Activated CD4-positive, alpha-beta T cell treated with anti-CD3 and anti-CD28 coated beads, Interleukin-2, amount 50 U/mL, for 48 hours (primary cell): ENCODE measurements at places on chromosomes 1 and 21.

- no peak for DNase-seq
Observed at GRCh38 chr1:1956101-1956500, 37.0 kb upstream of the TMEM52 start.

GRCh38 chr1:26999440-26999987 is 6.0 kb downstream of the TRNP1 start:
- no peak for DNase-seq

DNA sequence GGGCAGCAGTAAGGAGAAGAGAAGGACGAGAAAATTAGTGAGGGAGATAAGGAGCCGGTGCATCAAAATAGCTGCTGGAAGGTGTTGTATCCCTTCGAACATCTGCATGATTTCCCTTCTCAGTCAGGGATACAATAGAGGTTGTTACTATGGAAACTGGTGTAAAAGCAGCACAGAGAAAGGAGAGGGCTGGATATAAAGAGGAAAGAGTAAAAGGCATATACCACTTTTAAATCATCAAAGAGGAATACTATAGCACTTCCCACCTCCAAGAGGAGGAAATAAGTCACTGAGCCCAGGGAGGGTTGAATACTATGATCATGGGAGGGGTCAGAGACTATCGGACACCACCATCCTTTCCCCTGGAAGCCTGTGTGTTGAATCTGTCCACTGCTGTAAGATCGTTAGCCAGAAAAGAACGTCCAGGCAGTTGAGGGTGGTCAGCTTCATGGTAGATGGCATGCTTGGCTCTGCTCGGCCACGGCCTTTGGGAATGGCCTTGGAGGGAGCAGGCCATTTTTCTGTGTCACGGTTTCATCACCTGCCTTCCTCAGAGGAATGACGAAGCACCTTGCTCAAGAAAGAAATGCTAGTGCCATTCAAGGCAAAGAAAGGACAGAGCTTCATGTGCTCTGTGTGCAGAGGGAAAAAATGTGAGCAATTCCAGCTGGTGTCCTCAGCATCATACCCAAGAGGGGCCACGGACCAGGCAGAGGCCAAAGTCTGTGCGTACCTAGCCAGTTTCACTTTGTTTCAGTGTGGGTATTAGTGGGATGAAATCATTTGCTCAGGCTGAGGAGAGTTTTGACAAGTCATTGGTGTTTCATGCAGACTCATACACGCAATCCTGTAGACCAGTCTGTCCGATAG is 64.2 kb downstream of the IRF2BP2 start:
- DNase-seq, result no peak

DNA sequence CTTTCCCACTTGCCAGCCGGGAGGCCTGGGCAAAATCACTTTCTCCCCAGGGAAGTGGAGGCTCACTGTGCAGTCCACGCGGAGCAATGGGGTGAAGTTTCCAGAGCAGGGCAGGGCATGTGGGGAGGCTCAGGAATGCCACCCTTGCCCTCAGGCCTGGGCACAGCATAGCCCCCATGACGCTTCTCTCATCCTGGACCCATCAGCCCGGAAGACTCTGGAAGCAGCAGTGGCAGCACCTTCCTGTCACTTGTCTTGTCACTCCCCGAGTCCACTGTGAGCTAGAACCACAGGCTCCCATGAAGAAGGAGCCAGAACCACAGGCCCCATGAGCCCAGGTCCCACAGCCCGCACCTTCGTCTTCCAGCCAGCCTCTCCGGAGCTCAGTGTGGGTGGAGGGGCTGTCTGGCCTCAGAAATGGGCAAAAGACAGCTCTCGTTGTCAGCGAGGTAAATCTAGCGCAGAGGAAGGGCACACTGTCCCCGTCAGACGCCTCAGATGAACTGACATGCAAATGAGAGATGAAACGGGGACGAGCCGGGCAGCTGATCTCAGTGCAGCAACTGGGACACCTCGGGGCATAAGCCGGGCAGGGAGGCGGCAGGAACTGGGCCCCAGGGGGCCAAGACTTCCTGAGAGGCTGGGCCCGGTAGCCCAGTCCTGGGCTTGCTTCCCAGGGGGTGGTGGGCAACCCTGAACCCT is 6.1 kb downstream of the PDE9A start:
- no peak for DNase-seq

GRCh38 chr1:25428475-25429166 is 2.1 kb upstream of the MACO1 start:
- no peak for DNase-seq

- no peak for DNase-seq
Observed at GRCh38 chr21:46357335-46357604, 33.3 kb downstream of the PCNT start.

- no peak for DNase-seq
Observed at GRCh38 chr1:185661971-185662370, 72.2 kb upstream of the HMCN1 start.

DNA sequence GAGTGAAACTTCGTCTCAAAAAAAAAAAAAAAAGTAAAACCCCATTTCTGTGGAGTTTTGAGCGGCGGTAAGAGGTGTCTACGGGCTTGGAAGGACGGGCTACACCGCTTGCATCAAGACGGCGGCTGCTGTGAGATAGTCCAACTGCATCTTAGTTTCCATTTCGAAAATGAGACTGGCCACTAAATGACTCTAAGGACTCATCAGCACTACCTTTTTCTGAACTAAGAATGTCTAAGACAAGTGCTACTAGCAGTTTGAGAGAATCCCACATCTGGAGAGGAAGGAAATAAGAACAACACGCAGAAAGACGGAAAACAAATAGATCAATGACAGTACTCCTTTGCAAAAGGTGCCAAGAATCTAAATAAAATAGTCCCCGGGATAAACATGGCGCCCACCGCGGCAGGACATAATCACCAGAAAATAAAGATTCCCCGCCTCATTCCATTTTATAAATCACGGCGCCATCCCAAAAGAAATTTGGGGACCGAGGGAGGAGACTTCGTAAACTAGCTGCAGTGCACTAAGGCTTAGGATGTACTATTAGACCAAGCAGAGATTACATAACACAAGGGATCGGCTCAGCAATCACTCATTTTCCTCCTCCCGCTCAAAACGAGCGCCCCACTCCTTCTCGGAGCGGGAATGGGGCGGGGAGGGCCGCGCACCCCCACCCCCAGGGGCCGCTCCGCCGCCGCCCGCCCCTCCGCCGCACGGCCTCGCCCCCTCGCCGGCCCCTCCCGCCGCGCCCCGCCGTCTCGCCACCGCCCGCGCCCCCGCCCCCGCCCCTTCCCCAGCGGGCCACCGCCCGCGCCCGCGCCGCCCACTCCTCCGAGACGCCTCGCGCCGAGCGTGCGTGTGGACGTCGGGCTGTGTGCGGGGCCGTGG is 1.1 kb downstream of the POGZ start:
- peak; percentile 57 for DNase-seq

DNA sequence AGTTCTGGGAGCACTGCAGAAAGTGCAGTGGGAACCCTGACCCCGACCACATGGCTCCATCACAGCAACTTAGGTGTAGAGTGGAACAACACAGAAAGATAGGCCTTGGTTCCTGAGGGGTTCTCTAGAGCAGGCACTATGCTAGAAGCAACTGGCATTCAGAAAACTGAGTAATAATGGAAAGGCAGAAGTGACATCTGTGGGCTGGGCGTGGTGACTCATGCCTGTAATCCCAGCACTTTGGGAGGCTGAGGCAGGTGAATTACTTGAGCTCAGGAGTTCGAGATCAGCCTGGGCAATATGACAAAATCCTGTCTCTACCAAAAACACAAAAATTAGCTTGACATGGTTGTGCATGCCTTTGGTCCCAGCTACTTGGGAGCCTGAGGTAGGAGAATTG is 5.3 kb downstream of the MRPS15 start:
- DNase-seq, result peak; percentile 78

- no peak for DNase-seq
Observed at GRCh38 chr1:66751160-66751559, 1.1 kb upstream of the DYNLT5 start.

DNA sequence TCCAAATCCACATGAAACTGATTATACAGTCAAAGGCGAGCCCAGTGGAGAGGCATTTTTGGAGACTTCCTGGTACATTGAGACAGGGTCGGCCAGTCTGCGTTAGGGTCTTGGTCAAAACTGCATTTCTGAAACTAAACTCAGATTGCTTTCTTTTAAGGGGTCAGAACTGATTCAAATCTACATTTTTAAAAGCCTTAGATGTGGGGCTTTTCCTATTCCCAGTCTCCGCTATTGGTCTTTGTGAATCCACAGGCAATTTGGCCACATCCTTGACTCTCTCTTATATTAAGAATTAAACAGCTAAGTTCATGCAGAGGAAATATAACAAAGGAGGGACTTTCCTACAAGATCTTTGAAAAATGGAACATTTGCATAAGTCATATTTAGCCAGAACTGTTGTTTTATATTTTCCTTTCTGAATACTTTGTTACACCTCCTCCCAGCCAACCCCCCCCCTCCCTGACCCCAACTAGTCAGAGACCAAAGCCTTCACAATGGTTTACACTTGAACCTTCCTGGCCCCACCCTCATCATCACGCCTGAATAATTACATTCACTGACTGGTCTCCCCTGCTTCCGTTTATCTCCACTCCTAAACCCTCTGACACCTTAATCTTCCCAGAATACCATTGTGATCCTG is 30.9 kb downstream of the SELL start:
- DNase-seq, result peak; percentile 65

- DNase-seq, result no peak
Observed at GRCh38 chr1:7127322-7128075, 342.2 kb downstream of the CAMTA1 start.

DNA sequence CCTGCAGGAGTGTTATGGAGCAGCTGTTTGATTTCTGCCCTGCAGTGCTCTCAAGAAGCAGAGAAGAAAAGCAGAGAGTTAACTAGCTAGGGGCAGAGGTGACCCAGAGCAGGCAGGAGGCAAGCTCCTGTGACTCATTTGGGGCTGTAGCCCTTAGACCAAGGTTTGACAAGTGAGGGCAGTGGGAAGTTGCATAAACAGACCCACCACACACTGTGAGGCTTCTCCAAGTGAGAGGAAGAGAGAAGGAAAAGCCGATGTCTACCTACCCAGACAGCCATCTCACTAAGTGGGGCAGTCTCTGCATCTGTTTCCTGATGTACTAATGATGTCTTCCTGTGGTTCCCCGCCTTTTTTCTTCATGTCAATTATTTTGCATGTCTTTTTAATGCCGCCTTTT is 159.9 kb upstream of the NR5A2 start:
- DNase-seq, result no peak

DNA sequence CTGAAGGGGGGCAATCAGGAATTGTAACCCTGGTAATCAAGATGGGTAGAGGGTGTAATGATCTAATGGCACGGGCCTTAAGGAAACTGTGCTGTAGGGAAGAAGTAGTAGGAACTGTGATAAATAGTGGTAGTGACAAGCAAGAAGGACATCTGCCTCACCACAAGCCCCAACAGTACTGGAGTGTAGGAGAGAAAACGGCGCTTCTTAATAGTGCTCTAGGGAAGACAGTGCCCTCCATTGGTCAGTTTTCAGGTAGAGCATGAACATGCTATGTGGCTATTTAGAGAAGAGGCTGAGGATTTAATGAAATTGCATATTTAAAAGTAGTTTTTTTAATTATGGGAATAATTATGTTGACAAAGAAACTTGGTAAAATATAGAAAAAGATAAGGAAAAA is 32.2 kb downstream of the SLC30A7 start:
- no peak for DNase-seq

GRCh38 chr1:219273088-219273686 is 99.5 kb downstream of the LYPLAL1 start:
- no peak for DNase-seq

GRCh38 chr21:39007532-39007931 is 175.7 kb downstream of the PSMG1 start:
- DNase-seq, result no peak

- peak; percentile 63 for DNase-seq
Observed at GRCh38 chr1:32215629-32216480, 6.3 kb downstream of the TMEM234 start.

DNA sequence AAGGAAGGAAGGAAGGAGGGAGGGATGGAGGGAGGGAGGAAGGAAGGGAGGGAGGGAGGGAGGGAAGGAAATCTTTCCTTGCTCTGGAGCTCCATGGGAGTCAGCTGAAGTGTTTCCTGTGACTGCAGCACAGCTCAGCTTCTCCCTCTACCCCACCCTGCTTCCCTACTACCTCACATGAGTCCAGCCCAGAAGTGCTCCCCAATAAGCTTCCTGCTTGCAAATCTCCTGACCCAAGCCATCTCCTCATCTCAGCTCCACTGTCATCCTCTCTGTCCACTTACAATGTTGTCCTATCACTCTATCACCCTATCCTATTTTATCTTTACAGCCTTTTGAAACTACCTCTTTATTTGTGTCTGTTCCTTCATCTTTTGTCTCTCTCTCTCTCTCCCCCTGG is 52.9 kb upstream of the SSBP3 start:
- DNase-seq, result no peak

DNA sequence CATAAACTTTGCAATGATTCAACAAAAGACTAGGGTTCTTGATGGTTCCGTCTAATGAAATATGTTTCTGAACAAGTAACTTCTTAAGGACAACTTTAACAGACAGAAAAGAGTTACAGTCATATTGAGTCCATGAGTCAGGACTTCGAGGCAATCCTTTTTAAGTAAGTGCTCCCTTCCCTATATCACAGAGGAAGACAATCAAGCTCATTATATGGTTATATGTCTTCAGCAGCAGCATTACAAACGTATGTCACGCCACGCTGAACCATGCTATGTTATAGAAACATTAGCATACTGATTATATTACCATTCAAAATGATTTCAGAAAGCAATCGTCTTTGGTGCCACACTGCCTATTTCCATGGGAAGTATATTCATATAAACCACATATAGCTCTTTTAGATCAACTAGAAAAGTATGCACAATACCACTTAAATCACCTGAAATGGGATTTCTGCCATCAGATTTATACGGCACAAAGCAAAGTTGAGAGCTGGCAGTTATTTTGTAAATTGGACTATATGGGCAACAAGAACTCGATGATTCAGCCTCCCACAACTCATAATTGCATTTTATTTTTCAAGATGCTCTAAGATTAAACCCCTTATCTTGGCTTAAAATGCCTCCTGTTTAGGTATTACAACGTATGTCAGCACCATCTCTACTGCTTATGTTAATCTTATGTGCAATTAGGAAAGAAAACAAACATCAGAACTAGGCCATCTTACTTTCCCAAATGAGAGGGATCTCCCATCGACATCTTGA is 111.3 kb upstream of the SAMSN1 start:
- no peak for DNase-seq

- no peak for DNase-seq
Observed at GRCh38 chr1:96253246-96254035, 468.1 kb upstream of the PTBP2 start.

GRCh38 chr1:10338047-10338446 is 60.8 kb upstream of the PGD start:
- peak; percentile 42 for DNase-seq

DNA sequence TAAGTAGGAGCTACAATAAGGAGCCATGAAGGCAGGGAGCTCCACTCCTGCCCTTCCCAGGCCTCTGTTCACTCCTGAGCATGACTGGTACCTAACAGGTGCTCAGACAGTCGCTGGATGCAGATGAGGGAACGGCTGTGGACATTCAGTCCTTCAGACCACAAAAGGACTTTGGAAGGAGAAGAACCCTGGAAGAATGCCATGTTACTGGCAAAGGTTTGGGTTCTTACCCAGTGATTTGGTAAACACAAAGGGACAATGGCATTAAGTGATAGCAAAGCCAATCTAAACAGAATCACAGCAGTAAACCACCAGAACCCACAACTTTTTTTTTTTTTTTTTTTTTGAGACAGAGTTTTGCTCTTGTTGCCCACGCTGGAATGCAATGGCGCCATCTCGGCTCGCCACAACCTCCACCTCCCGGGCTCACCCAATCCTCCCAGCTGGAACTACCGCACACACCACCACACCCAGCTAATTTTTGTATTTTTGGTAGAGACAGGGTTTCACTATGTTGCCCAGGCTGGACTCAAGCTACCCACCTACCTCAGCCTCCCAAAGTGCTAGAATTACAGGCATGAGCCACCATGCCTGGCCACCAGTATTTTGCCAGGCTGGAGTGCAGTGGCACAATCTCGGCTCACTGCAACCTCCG is 7.5 kb upstream of the CBR3 start:
- no peak for DNase-seq
